ENCODE measurements at places on chromosomes 5 and 9. TPM values are rescaled to one million over a fixed set of nuclear protein-coding genes. Genes with fewer than 3 reads are reported as not detected.

DNA sequence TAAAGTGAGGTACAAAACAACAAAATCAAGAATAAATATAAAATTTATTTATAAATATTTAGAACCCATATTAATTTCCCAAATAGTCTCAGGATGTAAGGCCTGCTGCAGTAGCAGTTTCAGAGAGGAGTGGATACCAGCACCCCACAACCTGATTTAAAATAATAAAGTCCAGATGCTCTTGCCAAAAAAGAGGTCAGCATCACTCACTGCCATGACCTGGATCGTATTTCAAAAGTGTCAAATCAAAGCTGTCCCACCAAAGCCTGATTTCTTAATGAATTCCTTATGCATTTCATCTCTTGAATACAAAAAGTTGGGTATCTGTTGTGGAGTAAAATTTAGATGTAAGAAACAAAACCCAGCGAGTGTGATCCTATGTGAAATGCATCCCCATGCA, 58.0 kb upstream of the ROR2 start:
- DNase-seq: no peak

DNA sequence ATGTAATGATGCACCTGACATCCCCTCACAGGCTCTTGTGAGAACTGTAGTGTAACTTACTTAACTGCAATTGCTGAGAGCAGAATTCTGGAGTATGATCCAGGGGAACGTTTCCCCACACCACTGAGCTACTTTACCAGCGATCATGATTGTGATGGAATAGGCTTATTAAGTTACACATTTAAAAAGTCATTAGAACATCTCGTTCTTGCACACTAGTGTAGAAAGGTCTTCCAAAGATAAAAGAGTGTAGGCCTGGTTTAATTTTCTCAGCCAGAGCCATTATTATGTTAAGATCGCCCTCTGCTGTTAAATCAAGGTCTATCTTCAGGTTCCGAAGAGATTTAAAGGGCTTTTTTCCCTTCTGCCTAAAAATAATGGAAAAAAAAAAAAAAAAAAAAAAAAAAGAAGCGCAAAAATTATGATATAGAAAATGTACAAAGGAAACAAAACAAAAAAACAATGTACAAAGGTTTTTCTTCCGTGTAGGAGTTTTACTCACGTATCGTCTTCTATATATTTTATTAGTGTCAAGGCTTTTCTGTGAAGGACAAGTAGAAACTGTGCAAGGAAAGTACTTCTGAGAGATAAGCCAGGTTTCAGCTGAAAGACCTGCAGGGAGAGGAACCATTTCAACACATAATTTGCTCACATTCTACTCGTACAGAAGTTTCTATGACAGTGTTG, 18.6 kb upstream of the MOB3B start:
- DNase-seq: peak; percentile 57

GRCh38 chr9:135619599-135619886, 19.8 kb downstream of the GLT6D1 start:
- DNase-seq: no peak

GRCh38 chr9:127841087-127841835, 13.2 kb downstream of the ENG start:
- peak; percentile 6 for DNase-seq

PCDHA1 gene
- 0.17 TPM for total RNA-seq

Data from dermis blood vessel endothelial cell (primary cell).